D341Med (cell line): ENCODE measurements at places on chromosomes 11 and 22.

GRCh38 chr11:61533401-61533800 lies 24.9 kb downstream of the LRRC10B start:
- no peak for DNase-seq

GRCh38 chr22:50730941-50731661 lies 6.9 kb upstream of the ACR start:
- DNase-seq, result no peak

- DNase-seq, result peak; percentile 86
These were observed 41.0 kb upstream of the APLNR start for GRCh38 chr11:57277845-57278720.

GRCh38 chr11:44955015-44955738 lies 4.5 kb upstream of the TP53I11 start:
- DNase-seq, result no peak

- DNase-seq, result no peak
These were observed 12.0 kb downstream of the ETS1 start for GRCh38 chr11:128575174-128575960.

DNA sequence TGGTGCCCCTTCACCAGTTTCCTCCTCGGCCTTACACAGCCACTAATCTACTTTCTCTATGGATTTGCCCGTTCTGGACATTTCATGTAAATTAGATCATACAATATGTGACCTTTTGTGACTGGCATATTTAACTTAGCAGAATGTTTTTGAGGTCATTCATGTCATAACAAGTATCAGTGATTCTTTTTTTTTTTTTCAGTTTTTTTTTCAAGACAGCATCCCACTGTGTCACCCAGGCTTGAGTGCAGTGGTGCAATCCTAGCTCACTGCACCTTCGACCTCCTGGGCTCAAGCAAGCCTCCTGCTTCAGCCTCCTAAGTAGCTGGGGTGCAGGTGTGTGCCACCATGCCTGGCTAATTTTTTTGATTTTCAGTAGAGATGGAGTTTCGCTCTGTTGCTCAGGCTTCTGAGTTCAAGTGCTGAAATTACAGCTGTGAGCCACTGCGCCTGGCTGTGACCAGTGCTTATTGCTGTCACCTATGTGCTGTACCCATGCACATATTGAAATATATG lies 22.7 kb downstream of the KIAA1671 start:
- no peak for DNase-seq

GRCh38 chr11:76131671-76132631 lies 74.4 kb downstream of the WNT11 start:
- DNase-seq, result peak; percentile 46

DNA sequence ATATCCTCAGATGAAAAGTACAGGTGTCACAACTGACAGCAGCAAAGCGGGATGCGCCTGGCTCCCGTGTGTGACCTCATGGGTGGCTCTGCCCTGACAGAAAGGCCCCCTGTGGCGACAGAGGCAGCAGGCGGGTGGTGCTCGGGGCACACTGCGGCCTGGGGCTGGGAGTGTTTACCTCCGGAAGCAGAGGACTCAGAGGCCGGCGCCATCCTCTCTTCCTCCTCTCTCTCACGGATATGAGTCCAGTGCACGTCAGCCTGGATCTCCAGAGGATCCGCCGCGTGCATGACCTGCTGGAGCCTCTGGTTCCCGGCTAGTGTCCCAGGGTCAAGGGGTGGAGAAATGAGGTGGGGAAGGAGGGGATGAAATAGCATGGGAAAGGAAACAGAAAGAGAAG lies 53.2 kb upstream of the BID start:
- no peak for DNase-seq

- no peak for DNase-seq
These were observed 38.8 kb downstream of the STIM1 start for GRCh38 chr11:3894128-3894731.

GRCh38 chr11:74397501-74398243 lies 561 bp downstream of the PGM2L1 start:
- peak; percentile 46 for DNase-seq

DNA sequence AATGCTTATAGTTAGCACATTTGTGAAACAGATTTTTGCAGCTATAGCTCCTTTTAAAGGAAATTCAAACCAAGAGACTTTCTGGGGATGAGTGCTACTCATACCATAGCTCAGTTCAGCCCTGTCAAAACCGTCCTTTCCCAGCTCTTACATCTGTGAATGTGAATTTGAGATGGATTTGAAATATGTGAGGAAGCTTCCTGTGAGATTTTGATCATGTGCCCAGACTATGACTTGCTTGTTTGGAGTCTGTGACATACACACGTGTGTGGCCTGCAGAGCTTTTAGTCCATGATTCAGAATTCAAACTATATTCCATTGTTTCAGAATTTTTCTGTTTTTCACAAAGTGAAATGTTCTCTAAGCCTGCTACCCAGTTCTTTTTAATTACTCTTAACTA lies 4.4 kb upstream of the MMP1 start:
- no peak for DNase-seq

DNA sequence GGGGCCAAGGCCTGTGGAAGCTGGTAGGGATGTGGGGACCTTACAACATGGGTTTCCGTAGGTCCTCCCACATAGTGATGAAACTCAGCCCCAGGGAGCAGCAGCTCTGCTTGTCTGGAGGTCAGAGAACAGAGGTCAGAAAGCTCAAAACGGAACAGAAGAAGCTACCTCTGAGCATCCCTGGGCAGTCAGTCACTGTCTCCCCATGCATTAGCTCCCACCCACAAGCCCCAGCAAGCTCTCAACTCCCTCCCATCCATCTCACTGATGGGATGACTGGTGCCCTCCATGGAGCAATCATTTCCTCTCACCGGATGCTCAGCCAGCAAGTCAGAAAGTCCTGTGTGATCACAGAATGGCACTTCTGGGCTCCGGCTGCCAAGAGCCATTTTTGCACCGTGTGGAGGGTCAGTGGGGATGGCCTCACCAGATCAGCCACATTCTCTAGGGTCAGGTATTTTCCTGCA lies 1.9 kb downstream of the TPP1 start:
- no peak for DNase-seq

DNA sequence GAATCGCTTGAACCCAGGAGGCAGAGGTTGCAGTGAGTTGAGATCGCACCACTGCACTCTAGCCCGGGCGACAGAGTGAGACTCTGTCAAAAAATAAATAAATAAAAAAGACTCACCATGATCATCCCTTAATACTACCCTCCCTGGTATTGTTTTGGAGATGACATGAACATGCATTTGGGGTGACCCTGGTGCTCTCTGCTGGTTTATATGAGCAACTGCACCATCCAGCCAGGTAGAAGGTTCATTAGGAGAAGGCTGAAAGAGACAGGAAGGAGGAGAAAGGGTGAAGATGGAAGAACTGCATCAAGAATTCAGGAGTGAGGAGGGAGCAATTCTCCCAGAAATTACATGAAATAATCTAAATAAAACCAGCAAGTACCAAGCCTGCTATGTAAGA lies 37.8 kb downstream of the SLC5A1 start:
- DNase-seq, result peak; percentile 66
